Cerebellar nuclear complex (tissue), 1 donor: ENCODE measurements at places on chromosomes 12 and 14.

GRCh38 chr12:11705010-11705409, 55.5 kb downstream of the ETV6 start:
- DNase-seq = no peak

GRCh38 chr14:51368721-51369163, 128.7 kb downstream of the TMX1 start:
- DNase-seq = no peak

DNA sequence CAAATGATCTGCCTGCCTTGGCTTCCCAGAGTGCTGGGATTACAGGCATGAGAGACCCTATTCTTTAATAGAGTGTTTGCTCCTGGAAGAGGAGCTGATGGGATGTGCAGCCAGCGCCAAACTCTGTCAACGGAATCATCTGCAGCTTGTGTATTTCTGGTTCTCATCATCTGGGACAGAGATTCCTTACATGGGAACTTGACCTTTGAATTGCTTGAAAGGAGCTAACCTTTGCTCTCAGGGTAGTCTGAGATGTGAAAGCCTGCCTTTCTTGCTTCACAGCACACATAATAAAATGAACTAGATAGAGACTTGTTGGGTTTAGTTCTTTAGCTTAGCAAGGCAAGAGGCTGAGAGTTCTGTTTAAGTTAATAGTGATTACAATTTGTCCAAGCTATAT, 120.0 kb downstream of the OTOGL start:
- no peak for DNase-seq

DNA sequence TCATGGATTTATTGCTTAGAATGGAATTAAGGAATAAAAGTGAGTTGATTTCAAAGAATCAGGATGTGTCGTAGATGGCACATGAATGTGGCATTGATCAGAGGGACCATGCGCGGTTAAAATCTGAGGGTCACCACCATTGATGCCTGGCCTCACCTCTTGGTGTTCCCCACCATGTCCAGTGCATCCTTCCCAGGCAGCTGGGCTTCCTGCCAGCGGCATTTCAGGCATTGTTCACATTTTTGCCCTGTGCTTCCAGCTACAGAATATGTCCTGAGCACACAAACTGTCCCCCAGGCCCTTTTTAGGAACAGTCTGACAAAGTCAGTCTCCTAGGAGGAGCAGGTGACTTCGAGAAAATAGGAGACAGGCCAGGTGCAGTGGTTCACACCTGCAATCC, 42.0 kb upstream of the TSPAN9 start:
- DNase-seq = no peak

GRCh38 chr12:21324551-21324950, 10.2 kb downstream of the SLCO1A2 start:
- DNase-seq = no peak

DNA sequence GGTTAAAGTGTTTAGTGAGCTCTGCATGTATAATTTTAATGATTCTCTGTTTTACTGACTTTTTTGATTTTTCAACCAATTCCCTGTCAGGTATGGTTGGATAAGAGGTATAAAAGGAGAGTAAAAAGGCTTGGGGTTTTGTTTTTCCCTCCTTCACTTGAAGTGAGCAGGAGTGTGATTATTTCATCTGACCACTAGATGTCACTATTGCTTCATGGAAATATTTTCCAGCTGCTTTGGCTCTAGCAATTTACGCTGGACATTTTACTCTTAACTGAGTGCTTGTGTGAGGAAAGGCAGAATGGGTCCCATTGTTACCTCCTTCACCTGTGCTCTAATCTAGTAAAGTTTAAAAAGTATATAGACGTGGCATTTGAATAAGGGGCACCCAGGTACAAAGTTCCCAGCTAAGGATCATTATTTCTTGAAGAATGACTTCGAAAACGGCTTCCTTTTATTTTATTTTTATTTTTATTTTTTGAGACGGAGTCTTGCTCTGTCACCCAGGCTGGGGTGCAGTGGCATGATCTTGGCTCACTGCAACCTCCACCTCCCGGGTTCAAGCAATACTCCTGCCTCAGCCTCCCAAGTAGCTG, 66.5 kb downstream of the TBC1D30 start:
- DNase-seq = peak; percentile 2

GRCh38 chr14:56172074-56172473, 53.9 kb downstream of the PELI2 start:
- DNase-seq = no peak

GRCh38 chr12:46553266-46553665, 180.7 kb upstream of the SLC38A2 start:
- no peak for DNase-seq

- no peak for DNase-seq
Observed at GRCh38 chr12:105083551-105084105, 630 bp downstream of the ALDH1L2 start.

GRCh38 chr14:99361596-99362215, 89.7 kb upstream of the BCL11B start:
- no peak for DNase-seq

DNA sequence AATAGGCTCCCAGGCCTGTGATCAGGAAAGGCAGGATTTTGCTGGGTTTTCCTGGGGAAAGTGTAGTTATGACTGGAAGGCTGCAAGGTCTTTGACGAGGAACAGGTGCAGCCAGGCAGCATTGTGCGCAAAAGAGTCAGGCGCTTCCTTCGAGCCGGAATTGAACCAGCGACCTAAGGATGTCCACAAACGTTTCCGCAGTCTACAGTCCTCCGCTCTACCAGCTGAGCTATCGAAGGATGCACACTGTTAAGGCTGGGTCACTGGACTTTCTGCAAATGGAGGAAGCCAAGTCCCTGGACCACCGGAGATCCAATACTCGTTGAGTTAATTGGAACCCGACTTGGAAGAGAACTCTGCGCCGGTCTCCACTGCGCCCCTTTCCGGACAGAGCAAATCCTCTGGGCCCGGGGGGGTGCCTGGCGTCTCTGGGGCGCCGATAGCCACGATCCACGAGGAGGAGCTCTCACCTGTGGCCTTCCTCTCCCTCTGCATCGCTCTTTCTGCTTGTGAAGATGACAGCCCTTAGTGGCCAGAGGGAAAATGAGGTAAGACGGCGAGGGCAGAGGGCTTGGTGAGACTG, 18.4 kb upstream of the OR6S1 start:
- no peak for DNase-seq

DNA sequence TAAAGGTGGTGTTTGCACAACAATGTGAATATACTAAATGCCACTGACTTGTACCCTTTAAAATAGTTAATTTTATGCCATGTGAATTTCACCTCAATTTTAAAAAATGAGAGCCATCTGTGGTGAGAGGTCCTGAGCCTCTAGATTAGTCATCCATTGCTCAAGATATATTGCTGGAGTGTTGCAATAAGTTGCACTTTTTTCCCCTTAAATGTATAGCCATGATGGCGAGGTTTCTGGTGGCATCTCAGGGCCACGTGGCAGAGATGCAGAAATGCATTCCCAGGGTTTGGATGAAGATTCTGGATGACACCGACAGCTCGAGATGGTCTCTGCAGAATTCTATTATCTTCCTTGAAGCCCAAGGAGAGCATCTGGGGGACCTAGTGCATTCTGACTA, 153.7 kb downstream of the AACS start:
- DNase-seq = no peak

DNA sequence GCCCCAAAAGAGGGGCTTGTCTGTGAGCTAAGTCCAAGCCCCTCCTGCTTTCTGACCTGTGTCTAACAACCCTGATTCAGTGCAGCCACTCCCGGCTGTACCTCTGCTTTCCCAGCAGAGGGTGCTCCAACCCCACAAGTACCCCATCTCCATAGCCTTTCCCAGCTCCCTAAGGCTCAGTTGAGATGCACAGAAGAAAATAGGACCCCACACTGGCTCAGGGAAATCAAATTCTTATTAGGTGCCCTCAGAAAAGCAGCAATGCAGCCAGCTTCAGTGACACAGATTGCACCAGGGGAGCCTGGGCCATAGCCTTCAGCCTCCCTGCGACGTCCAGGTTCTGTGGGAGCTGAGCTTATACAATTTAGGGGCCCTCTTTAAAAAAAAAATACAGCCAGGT, 49.9 kb downstream of the LRRC74A start:
- peak; percentile 46 for DNase-seq

GRCh38 chr14:49598189-49598484, 603 bp upstream of the LRR1 start:
- DNase-seq = no peak

DNA sequence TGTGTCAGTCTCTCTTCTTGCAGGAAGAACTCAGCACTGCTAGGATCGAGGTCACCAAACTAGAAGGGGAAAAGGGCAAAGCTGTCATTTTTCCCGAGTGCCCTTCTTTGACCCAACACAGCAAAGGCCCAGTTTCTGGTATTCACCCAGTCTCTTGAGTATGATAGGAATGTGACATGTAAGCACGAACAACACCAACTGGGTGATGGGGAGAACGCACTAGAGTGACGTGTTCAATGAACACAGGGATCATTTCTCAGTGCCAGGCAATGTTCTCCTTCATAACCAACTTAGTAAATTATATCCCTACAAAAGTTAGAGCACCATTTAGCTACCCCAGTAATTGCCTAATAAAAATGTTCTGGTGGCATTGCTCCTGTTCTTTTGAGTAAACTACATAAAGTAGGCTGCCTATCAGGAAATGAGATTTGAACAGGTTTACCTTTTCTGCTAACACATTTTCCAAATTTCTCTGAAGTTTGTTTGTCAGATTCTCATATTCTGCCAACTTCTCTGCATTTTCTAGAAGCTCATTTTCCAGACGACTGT, 64.5 kb downstream of the NIN start:
- no peak for DNase-seq

DNA sequence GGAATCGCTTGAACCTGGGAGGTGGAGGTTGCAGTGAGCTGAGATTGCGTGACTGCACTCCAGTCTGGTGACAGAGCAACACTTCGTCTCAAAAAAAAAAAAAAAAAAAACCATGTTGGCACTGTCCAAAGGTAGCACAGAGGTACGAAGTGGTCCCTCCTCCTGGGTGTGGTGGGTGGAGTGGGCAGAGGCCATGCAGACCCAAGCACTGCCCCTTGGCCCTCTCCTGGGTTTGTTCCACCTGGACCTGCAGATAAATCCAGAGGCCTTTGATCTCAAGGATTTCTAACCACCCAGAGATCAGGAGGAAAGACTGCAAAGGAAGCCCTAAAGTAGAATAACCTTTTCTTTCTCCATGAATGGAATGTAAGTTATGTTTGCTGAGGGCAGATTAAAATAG, 8.7 kb upstream of the GALNT6 start:
- DNase-seq = no peak

GRCh38 chr12:92470608-92471021, 232.2 kb upstream of the PLEKHG7 start:
- DNase-seq = no peak

GRCh38 chr12:122722387-122722786, 5.8 kb upstream of the HCAR3 start:
- no peak for DNase-seq

- no peak for DNase-seq
Observed at GRCh38 chr14:95614349-95614748, 71.9 kb upstream of the TCL1B start.

GRCh38 chr12:111045941-111046340, 125.6 kb upstream of the MYL2 start:
- DNase-seq = no peak

- DNase-seq = no peak
Observed at GRCh38 chr12:84497819-84498218, 414.8 kb downstream of the SLC6A15 start.

DNA sequence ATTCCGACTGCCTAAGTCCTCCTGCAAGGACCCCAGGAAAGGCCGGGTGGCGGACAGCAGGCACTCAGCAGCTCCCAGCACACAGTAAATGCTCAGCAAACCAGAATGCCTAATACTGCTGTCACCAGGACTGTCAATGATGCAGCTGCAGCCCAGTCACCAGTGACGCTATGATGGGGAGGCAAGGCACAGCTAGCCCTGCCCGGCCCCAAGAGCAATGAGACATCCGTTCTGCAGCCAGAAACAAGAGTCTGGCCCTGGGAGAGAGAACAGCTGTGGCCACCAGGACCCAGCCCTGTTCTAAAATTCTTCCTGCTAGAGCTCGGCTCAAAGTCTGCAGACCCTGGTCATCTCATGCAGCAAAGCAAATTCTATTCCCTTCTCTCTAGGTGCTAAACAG, 69.8 kb downstream of the NCOR2 start:
- no peak for DNase-seq

DNA sequence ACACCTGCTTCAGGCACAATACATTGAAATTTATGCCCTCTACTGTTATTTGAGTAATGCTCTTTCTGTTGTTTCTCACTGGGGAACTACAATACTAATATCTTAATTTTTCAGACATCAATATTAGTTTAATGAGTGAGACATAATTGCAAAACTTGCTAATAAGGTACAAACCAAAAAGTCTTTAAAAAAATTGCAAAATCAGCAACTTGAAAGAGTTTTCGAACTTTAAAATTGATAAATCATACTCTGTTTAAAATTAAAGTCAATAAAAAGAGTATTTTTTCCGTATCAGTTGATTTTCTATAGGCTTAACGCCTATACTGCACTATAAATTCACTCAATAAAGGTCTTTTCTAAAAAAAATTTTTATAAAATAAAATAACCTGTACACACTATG, 1735.9 kb upstream of the SEL1L start:
- no peak for DNase-seq

DNA sequence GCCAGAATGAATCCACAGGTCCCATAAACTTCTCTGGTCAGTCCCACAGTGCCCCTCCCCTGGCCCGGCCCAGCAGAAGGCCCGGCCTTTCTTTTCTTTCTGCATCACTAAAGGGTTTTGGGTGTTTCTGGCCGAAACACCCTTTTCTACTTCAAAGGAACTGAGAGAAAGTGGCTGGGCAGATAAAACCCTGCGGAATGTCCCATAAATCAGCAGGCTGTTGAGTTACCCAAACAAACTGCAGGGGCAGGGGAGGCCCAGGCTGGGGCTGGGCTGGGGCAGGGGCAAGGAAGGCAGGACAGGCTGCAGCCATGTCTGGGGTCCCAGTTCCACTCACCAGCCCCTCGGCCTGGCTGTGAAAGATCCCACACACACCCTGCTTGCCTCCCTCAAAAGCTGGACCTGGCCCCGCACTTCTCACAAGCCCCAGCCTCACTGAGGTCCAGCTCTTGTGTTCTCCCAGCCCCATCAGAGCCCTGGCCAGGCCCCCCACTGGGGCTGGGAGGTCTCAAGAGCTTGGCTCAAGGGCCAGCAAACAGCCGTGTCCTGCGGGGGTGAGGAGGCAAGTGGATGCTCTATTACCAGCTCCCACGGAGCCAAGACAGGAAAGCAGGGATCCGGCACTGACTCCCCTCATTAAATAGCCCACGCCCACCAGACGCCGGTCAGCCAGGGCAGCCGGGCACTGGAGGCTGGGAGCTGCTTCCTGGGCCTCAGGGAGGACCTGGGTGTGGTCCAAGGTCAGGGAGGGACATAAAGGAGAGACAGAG, 41.9 kb downstream of the CCNK start:
- no peak for DNase-seq

GRCh38 chr14:93688239-93688666, 100.0 kb downstream of the PRIMA1 start:
- DNase-seq = no peak

- no peak for DNase-seq
Observed at GRCh38 chr12:88298014-88298682, 156.0 kb downstream of the TMTC3 start.

GRCh38 chr12:74900232-74900631, 309.4 kb downstream of the KCNC2 start:
- DNase-seq = no peak
